DMS79 treated with DMSO at 0.1 percent for 48 hours (cell line): ENCODE measurements at places on chromosomes 2 and 18.

- no peak for DNase-seq
These were observed 54.5 kb upstream of the IKZF2 start for GRCh38 chr2:213205944-213206343.

- no peak for DNase-seq
These were observed 622 bp downstream of the RAB12 start for GRCh38 chr18:8609659-8610458.

GRCh38 chr2:219441451-219442255 is 7.0 kb downstream of the SPEG start:
- peak; percentile 14 for DNase-seq

- no peak for DNase-seq
These were observed 122.9 kb upstream of the KLF7 start for GRCh38 chr2:207288628-207289027.

DNA sequence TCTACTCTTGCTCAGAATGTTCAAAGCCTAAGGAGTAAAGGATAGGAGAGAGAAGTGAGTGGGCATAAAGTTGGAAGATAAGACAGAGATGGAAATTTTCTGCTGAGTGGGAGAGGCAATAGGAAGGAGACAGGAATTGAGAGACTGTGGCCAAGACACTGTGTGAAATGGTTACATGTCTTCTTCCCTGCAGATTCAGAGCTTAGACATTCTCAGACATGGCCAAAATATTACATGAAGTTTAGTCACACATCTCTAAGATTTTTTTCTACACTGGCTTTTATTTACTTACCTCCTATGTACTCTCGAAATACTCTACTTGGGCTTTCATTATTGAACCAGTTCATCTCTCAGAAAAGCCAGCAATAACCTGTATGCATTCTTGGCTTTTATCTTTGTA is 363.0 kb upstream of the FANCL start:
- no peak for DNase-seq

DNA sequence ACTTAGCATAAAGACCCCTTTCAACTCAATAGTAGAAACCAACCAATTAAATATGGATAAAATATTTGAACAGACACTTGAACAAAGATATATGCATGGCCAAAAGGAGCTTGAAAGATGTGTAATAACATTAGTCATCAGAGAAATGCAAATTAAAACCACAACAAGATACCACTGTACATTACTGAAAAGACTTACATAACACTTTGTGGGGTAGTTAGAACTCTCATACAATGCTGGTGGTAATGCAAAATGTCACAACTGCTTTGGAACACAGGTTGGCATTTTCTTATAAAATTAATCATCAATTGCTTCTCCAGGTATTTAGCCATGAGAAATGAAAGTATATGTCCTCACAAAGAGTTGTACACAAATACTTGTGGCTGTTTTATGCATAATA is 60.7 kb downstream of the TTC27 start:
- no peak for DNase-seq

- DNase-seq, result no peak
These were observed 47.8 kb downstream of the FARSB start for GRCh38 chr2:222608081-222608480.

GRCh38 chr2:156635646-156636045 is 199.5 kb downstream of the GPD2 start:
- DNase-seq, result no peak

- peak; percentile 54 for DNase-seq
These were observed 19.4 kb upstream of the PAX3 start for GRCh38 chr2:222318026-222318711.

DNA sequence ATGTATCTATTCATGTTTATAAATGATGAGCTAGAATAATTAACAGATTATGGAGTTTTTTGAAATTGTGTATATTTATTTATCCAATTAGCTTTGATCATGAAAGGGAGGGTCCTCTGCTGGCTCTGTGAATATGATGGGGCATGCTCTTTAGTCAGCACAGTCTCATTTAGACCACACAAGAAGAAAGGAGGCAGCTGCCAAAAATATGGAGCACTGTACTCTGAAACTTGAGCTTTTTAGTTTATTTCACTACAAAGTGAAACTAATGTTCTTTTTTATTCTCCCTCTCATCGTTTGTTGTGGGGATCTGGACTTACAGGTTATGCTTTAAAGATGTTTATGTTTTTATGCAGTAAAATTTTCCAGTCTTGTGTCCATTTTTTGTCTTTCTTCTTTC is 266.9 kb upstream of the GULP1 start:
- no peak for DNase-seq

DNA sequence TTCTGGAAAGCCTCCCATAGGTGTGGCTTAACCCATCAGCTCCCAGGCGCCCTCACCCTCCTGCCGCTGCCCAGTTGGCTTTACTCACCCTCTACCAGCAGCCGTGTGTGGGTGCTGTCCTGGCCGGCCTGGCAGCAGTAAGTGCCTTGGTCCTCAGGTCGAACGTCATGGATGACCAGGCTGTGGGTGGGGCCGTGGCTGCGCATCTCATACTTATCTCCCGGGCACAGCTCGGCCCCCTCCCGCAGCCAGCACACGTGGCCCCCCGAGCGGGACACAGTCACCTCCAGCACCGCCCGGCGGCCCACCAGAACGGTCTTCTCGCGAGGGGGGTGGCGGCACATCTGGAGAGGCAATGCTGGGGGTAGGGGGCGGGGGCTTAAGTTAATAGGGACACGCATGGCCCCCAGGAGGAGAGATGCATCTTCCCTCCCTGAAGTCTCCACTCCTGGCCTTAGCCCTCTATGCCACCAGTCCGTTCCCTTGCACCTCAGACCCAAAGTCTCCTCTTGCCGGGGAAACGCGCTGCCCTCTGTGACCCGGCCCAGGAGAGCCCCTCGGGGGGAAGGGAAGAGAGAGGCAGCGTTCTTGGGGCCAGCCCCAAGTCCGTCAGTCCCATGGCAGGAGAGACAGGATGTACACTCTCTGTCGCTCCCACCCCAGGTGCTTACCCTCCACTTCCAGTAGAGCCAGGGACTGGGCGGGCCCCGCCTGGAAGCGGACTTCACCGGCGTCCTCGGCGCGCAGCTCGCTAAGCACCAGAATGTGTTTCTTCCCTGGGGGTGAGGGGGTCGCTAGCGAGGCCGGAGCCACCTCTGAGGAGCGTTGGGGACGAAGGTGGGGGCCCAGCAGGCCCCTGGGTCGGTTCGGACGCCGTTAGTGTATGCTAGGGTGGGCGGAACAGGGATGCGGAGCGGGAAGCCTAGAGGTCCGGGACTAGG is 7.9 kb downstream of the TMEM198 start:
- no peak for DNase-seq

- DNase-seq, result no peak
These were observed 382.3 kb upstream of the NT5C1B start for GRCh38 chr2:18971628-18972027.
